Osteoblast (primary cell): ENCODE measurements at places on chromosomes 16 and 17. TPM values are rescaled to one million over a fixed set of nuclear protein-coding genes. Genes with fewer than 3 reads are reported as not detected.
A peak's percentile ranks its signal among the peaks of the same experiment; 100 is the strongest.

GRCh38 chr16:75793641-75794040 is 67.4 kb upstream of the CPHXL start:
- no peak for DNase-seq

- DNase-seq = no peak
Measured at GRCh38 chr17:42055496-42055895, 5.1 kb upstream of the C17orf113 start.

DNA sequence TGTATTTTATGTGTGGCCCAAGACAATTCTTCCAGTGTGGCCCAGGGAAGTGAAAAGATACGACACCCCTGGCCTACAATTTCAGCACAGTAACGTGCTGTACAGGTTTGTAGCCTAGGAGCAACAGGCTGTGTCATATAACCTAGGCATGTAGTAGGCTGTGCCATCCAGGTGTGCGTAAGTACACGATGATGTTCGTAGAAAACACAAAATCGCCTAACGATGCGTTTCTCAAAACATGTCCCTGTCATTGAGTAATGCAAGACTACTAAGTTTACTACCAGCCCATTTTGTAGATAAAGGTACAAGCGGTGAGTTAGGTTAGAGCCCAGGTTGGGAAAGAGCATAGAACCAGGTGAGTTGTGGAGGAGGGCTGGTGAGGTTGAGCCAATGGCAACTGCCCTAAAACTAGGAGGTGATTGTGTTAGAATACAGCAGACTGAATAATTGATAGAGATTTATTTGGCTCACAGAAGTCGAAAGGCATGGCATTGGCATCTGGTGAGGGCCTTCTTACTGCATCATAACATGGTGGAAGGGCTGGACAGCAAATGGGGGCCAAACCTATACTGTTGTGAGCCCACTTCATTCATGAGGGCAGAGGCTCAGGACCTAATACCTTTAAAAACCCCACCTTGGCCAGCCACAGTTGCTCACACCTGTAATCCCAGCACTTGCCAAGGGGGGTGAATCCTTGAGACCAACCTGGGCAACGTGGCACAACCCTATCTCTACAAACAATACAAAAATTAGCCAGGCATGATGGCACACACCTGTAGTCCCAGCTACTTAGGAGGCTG is 4.2 kb downstream of the EIF1 start:
- no peak for DNase-seq

DNA sequence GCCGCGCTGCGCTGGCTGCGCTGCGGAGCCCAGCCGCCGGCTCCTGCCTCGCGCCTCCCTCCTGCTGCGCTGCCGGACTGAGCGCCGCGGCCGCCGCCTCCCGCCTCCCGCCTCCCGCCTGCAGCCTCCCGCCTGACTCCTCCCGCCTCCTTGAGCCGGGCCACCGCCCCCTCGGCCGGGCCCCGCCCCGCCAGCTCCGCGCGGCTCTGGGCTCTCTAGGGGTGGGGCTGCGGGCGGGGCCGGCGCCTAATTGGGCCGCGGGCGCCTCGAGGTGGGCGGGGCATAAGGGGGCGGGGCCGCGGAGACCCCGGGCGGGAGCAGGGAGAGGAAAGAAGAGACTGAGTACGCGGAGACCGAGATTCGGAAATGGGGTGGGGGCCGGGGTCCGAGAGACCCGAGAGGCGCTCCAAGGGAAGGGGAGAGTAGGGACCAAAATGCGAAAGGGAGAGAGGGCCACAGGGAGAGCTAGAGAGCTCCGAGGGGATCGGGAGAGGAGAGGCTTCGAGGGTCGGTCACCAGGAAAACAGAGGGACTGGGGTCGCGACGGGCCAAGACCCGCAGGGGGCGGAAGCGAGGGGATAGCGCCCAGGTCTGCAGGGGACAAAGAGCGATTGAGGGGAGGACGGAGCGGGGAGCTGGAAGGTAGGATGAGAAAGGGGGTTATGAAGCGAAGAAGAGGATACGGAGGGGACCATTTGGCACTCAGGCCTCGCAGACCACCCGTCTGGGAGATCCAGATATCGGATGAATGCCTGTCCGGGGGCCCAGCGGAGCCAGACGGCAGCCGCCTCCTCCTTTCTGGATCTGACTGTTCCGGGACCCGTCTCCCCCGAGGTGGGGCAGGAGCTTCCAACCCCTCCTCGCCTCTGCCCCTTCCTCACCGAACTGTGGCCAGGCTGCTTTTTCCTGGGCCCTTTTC is at the start of gene C1QL1:
C1QL1 (minus strand) TSS at position 79 of the 919 bp plus-strand sequence. CDS start 255 bp downstream, outside the sequence.
- peak; percentile 100 for DNase-seq

- DNase-seq = peak; percentile 82
Measured at GRCh38 chr16:2278272-2278608, 10.3 kb upstream of the RNPS1 start.

DNA sequence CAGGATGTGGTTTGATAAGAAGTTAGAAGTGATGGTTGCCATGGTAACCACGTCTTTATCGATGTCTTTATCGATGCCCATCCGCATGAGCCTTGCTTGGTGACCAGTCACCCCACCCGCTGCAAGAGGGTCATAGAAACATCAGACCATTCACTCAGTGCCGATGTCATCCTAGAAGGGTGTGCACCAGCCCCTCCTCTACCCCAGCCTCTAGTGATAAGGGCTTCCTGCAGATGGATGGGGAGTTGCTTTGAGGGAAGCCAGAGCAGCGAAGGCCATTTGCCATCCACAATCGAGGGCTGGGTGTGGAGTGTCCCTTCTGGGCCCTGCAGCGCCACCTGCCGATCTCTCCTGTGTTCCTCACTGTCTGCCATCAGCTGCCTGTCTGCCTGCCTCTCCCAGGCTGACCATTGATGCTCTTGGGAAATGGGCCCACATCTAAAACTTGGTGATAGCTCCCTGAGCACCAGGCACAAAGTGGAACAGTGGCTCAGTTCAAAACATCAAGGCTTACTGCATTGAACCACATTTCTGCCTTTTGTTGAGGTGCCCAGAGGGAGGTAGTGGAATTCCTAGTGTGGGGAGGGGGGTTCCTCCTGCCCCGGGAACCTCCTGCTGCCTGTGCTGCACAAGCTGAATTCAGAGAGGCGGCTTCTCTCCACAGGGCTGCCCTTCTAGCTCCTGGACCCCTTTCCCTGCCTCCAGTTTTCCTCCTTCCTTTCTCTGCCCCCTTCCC is 8.9 kb downstream of the CALB2 start:
- DNase-seq = peak; percentile 95

DNA sequence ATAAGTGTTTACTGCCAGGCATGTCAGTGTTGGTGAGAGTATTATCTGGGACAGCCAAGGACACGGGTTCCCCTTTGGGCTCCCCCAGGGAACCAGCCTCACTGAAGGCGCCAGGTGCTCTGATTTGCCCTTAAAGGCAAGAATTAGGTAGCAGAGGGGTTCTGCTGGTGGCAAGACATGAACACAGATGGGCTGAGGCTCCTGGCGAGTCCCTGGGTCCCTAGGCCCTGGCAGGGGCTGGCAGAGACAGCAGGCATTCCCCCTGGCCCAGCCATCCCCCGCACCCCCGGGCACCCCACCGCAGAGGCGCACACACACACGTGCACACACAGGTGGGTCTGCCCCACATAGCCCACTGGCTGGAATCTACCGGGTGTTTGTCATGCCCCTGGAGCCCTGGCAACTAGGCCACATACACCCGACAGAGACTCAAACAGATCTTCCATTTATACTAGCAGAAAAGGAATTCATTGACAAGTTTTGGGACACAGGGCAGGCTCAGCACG is 153.3 kb downstream of the C16orf78 start:
- DNase-seq = peak; percentile 61

DNA sequence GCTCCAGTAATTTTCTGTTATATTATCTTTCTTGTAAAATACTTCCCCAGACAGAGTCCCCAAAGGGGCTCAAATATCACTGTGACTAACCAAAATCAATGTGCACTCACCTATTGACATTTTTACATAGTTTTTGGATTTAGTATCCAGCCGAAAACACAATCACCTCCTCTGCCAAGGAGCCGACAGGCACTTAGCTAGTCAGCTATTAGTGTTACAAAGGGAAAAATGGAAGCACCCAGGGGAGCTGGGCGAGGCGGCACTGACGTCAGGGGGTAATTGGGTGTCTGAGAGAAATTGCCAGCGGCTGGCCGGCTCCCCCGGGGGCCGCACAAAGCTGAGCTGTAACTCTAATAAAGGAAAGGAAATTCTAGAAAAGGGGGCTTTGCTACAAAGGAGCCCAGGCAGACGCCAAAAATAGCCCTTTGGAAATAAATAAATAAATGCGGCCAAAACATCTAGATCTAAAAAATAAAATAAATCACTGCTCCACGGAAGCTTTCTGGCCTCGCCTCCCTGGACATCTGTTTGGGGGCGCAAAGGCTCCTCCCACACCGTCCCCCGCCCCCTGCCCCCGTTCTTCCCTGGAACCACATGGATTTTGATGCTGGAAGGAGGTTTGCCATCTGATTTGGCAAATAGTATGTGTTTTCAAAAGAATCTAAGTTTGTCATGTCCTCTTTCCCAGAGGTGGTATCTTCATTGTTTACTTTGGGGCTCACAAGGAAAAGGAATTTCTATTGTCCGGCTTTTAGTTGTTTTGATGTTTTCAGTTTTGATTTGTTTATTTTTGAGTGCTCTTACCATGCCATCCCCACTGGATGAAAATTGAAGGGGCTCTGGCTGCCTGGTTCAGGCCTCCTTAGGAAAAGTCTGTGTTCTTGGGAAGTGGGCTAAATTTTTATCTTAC is 156.7 kb downstream of the ZNF423 start:
- DNase-seq = peak; percentile 96

- DNase-seq = peak; percentile 91
Measured at GRCh38 chr16:4320571-4321137, 4.8 kb downstream of the GLIS2 start.

- no peak for DNase-seq
Measured at GRCh38 chr17:68697850-68698361, 96.7 kb upstream of the FAM20A start.

Gene GHDC
- total RNA-seq = 26.8 and 31.8 TPM in 2 replicates

Gene C16orf89
- total RNA-seq = 0.59 TPM in 1 of 2 replicates, not detected in the other

Gene MT4
- total RNA-seq = not detected in 2 replicates
